AG08395 (cell line): ENCODE measurements at places on chromosomes 1 and 21.
A peak's percentile ranks its signal among the peaks of the same experiment; 100 is the strongest.

- no peak for DNase-seq
Observed at GRCh38 chr1:34879230-34879629, 19.7 kb upstream of the SMIM12 start.

DNA sequence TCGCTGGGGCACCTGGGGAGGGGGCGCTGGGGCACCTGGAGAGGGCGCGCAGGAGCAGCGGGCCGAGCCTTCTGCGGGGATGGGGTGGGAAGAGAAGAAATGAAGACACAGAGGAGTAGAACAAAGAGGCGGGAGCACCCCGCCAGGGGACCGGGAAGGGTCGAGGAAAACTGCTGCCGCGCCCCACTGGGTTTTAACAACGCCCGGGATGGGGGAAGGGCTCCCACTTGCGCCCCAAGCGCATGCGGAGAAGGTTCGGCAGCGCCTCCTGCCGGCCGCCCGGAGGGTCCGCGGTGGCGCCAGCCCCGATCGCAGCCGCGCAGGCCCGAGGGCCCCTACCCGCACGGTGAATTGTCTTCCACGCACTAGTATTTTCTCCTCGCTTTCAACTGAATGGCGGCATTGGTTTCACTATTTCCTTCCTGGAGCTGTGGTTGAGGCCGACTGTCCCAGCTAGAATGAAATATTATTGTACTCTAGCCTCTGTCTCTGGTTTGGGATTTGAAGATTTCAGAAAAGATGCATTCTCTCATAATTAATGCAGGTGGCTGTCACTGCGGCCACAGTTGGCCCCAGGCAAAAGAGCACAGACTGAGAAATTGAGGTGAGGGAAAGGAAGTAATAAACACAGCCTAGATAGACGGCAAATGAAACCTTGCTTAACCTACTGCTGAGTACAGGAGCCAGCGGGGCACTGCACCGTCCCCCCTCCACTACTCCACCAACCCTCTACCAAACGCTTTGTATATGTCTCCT is 57.3 kb downstream of the MAB21L3 start:
- DNase-seq = peak; percentile 90

DNA sequence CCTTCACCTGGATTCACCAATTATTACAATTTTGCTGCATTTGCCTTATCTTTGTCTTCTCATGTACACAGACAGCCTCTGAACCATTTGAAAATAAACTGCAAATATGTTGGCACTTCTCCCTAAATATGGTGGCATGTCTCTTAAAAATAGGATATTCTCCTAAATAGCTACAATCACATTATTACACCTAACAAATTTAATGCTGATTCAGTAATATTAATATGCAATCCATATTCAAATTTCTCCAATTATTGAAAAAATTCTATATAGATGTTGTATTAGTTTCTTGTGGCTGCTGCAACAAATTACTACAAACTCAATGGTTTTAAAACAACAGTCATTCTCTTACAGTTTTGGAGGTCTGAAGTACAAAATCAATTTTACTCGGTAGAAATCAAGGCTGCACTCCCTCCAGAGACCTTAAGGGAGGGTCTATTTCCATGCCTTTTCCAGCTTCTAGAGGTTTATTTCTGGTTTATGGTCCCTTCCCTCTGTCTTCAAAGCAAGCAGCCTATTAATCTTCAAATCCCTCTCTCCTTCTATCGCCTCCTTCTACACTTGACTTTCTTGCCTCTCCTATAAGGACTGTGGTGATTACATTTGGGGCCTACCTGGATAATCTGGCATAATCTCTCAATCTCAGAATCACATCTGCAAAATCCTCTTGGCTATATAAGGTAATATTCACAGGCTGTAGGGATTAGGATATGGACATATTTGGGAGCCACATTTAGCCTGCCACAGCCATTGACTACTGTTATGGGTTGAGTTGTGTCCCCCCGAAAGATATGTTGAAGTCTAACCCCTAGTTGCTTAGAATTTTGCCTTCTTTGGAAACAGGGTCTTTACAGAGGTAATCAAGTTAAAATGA is 52.5 kb upstream of the BOLA1 start:
- no peak for DNase-seq

DNA sequence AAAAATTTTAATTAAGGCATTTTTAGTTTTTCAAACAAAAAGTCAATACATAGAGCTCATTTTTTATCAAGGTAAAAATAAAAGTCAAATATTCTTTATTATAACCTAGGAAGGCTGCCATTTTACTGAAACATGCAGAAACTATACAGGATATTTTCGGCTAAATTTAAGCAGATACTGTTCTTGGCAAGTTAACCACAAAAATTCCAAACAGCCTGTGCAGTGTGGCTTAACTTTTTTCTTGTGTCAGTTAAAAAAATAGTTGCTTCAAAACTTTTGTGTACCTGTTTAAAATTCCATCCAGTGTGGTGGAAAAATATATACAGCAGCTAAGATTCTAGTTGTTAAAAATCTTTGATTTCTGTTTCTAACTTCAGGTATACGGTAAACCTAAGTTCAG is 135.0 kb downstream of the ATP5PO start:
- peak; percentile 31 for DNase-seq

DNA sequence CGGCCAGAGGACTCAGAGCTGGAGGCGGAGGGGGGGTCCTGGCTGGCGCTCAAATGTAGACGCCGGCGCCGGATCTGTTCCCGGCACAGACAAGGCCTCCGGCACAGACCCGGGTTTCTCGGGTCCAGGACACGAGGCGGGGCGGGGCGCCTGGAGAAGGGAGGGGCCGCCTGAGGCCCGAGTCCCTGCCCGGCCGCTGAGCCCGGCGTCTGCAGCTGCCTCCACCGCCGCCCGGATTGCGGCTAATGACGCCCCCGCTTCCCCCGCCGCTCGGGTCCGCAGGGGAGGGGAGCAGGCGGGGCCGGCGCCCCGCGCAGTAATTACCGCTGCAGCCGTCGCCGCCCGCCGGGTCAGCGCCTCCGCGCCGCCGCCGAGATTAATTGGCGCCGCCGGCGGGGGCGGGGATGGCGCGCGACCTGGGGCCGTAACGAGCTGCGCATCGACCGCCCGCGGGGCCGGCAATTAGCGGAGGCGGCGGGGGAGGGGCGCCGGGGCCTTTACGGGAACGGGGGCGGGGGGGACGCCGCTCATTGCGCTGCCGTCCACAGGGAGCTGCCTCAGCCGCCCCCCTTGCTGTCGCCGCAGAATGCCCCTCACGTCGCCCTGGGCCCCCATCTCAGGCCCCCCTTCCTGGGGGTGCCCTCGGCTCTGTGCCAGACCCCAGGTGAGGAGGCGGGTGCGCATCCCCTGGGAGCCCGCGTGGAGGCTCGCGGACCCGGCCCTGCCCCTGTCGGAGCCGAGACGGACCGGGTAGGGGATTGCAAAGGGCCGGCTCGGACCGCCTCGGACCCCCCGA is 17.3 kb downstream of the NOC2L start:
- peak; percentile 87 for DNase-seq

- no peak for DNase-seq
Observed at GRCh38 chr1:25135909-25136308, 96.4 kb downstream of the SYF2 start.
